ENCODE measurements at places on chromosomes 12 and 14.

GRCh38 chr12:51631591-51631990 lies 40.6 kb downstream of the SCN8A start:
- peak; percentile 46 for DNase-seq

DNA sequence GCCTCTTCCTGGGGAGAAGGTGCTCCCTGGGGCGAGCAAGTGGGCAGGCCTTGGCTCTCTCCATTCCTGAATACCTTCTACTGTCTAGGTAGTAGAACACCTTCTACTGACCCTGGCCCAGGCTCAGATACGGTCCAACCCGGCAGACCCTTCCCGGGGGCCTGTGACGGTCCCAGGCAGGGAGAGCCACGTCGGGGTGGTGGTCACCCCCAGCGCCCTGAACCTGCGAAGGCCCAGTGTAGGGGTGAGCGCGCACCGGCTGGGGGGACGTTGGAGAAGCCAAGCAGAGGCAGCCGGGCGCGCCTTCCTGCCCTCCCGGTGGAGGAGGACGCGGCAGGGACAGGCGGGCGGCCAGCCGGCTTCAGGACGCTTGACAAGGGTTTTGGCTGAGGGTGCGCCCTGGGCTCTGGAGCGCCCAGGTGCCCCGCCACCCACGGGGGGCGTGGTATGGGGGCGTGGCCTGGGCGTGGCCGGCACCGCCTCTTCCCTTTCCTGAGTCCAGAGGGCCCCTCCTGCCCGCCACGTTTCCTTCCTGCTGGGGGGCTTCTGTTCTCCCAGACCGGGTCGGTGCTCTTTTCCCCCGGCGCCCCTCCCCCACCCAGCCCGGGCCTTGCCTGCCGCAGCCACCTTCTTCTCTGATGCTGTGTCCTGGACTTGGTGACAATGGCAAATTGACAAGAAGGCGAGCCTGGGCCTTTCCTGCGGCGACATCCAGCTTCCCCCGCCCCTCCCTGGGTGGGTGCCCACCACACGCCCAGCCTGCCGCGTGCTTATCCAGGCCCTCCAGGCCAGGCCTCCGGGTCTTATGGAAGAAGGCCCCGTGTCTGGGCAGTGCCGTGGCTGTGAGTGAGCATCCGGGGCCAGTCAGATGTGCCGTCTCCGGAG lies 24.5 kb upstream of the PPP1R13B start:
- no peak for DNase-seq

GRCh38 chr14:105072892-105073719 lies 7.9 kb upstream of the GPR132 start:
- no peak for DNase-seq

GRCh38 chr12:13173012-13173932 lies 23.3 kb upstream of the EMP1 start:
- DNase-seq = peak; percentile 71

GRCh38 chr12:85951823-85952222 lies 77.7 kb downstream of the NTS start:
- no peak for DNase-seq

- no peak for DNase-seq
Measured at GRCh38 chr12:23290627-23291330, 658.7 kb downstream of the SOX5 start.

- no peak for DNase-seq
Measured at GRCh38 chr14:96187216-96188031, 17.2 kb upstream of the BDKRB2 start.

GRCh38 chr12:93080452-93080851 lies 151.4 kb upstream of the EEA1 start:
- no peak for DNase-seq

DNA sequence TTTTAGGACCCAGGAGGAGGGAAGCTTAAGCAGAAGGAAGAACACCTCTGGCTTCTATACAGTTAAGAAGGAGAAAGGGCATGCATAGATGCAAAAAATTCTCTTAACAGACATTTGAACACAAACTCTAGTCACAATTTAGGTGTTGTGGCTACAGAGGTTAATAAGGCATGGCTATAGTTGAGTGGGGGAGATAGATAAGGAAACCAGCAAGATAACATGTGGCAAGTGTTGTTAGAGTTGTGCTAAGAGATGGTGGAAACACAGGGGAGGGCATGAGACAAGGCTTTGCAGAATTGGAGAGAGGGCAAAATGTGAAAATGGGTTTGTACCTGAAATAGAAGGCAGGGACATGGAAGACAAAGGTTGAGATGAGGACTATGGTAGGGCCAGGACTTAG lies 88.9 kb downstream of the MSRB3 start:
- DNase-seq = no peak

DNA sequence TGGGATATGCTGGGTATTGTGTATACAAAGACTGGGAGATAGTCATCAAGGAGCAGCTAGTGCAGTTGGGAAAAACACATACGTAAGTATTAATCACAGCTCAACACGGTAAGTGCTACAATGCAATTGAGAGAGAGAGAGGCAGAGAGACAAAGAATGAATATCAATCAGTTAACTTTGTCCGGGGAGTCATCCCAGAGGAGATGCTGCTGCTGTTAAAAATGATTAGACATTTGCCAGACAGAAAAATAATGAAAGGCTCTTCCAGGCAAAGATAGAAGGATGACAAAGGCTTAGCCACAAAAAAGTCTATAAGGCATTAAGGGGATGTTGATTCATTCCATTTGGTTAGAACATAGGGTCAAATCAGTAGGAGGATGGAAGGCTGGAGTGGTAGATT lies 45.1 kb downstream of the AKAP6 start:
- DNase-seq = no peak

DNA sequence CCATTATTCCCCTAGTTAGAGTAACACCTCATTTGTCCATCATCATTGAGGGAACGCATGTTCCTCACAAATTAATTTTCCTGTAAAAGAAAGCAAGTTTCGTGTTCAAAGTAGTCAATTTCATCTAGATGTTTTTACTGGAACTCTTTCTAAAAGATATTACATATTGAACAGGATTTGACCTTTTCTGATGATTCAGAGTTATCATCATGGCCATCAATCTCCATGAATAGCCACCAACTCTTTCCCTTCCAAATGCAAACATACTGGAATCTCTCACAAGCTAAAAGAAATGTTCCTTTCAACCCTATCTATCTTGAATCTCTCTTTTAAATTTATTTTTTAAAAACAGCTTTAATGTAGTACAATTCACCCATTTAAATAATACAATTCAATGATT lies 263.1 kb upstream of the FAR2 start:
- no peak for DNase-seq

GRCh38 chr14:61474701-61475100 lies 153.3 kb downstream of the PRKCH start:
- DNase-seq = no peak

DNA sequence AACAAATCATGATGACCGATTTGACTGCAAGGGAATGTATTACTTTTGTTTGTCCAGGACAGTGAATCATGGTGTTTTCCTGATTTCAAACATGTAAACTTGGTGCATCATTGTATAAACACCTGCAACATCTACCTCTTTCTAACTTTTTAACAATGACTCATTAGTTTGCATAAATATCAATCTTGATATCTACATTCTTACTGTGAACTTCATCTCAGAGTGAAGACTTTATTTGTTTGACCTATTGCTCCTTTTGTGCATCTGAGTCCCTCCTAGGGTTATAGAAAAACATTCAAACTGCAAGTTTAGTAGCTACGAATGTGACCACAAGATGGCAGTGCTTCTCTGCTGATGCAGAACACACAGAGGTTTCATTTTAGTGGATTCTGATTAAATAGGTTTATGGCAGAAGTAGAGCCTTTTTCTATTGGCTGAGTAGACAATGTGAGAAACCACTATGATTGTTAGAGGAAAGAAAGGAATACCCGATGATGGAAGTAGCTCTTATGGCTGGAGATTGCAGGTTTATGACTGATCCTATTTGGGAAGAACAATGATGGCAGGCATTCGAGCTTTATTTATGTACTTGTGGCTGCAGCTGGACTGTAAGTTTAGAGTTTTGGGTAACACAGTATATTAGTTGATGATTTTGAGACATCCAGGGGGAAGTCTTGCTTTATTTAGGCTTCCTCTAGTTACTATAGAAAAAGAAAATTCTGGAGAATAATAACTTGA lies 244.2 kb upstream of the OR4E1 start:
- peak; percentile 27 for DNase-seq

DNA sequence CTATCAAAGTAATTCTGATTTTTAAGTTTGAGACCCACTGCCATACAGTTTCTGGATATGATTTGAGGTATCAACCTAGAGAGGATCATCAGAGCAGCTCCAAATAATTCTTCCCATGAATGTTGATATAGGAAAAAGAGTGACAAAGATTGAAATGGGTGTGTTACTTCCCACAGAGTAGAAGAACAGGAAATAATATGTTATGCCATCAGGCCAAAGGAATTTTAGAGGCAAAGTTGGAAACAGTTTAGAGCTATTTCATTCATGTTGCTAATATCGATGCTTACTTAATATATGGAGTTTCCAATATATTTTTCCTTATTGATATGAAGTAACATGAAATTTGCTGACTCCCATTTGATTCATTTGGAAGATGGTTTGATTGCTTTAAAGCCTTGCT lies 8.9 kb upstream of the MSRB3 start:
- DNase-seq = no peak

DNA sequence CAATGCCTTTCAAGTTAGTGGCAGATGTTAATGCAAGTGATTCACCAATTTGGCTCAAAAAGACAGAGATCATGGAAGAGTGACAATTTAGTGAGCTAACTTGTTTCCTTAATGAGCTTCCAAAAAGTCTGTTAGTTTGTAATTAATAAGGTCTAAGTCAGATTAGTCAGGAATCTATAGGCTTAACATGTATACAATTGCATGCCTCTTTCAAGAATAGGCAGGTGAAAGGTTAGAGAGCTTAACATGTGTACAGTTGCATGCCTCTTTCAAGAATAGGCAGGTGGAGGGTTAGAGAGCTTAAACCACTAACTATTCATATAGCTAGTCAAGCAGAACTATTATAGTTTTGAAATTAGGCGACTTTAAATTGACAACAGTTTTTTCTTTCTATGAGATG lies 663.8 kb downstream of the C12orf50 start:
- DNase-seq = no peak

GRCh38 chr12:114776731-114777442 lies 92.9 kb upstream of the TBX3 start:
- peak; percentile 21 for DNase-seq

DNA sequence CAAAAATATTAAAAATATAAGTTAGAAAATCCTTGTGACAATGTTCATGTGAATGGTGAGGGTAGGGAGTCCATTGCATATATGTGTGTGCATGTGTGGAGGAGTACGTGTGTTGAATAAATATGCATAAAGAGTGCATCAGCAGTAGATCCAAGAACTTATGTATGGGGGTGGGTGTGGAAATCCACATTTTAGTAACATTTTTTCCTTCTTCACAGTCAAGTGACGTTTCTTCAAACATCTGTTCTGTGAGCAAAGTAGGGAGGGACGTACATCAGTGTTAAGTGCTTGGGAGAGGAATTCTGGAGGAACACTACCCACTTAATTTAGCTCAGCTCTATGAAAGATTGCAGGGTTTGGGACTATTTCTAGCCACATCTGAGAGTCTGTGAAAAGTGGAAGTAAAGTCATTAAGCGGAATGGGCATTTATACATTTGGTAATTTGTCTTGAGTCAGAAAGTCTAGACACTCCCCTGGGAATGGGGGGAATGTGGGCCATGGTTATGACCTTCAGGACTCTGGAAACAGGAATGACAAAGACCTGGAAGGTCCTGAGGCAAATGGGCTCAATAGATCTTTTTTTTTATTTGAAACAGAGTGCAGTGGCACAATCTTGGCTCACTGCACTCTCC lies 156.4 kb upstream of the PLXNC1 start:
- no peak for DNase-seq

DNA sequence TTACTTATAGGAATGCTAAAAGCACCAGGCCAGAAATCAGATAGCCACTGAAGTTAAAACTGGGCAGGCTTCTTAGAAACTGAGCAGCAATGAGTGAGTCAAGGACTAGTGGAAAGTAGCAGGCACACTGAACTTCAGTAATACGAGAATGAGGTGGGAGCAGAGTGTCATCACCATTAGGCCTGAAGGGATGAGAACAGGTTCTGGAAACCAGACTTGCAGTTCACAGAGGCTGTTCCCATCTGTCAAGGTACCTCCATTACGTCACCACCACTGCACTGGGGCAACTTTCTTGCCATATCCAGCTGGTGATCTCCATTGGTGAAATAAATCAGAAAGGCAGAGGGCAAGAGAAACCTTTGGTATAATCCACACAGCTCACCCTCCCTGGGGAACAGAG lies 15.6 kb downstream of the ZNF10 start:
- DNase-seq = no peak

DNA sequence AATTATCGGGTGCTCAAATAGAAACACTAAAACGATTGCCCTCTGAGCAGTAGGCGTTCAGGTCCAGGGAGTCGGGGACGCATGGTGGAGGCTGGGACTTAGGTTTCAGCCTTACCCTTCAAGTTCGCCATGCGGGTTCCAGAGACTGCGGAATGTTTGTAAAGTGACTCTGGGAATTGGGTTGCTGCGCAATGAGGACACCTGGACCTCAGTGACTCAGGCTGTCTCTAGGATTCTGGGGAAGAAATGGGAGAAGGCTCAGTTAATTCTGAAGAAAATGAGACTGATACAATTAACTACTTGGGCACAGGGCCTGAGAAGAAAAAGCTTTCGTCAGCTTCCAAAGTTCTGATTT lies 1.1 kb downstream of the LGALS3 start:
- DNase-seq = peak; percentile 61

DNA sequence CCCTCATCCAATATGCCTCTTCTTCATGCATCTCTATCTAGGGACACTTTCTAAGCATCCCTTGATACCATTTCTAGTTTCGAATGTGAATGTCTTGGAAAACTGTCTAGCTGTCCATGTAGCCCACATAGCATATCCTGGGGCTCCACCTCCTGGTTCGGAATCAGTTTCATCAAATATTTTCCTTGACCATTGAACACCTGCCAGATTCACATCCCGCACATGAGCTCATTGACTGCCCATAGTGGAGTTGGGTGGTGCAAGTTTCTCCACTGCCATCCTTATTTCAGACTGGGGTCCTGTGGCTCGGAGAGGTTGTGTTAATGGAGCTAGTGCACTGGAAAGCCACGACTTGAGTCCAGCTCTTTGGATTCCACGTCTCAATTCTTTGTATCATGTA lies 58.6 kb upstream of the TMEM263 start:
- no peak for DNase-seq

DNA sequence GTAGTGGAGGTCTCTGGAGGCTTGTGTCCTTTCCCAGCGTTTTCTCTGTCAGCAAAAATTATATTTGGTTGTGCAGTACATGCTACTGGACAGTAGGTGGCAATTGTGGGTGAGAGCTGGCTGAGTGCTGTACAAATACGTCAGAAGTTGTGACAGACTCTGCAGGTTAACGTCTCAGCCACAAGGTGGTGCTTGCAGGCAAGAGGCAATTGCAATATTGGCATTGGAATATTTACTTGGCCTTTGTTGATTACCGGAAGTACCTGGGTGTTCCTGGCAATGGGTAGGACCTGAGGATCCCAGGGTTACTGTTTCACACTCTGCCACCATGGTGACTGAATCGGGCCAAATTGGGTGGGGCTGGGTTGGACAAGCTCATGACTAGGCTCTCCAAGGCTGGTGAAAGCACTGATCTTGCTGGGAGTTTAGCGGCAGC lies 333.9 kb upstream of the LMO3 start:
- DNase-seq = peak; percentile 15

Measured in AG08396 (cell line).